ENCODE measurements at places on chromosomes 2 and 18. TPM values are rescaled to one million over a fixed set of nuclear protein-coding genes. Genes with fewer than 3 reads are reported as not detected.

GRCh38 chr2:186882511-186883071 lies 33.6 kb upstream of the ZSWIM2 start:
- no peak for DNase-seq

DNA sequence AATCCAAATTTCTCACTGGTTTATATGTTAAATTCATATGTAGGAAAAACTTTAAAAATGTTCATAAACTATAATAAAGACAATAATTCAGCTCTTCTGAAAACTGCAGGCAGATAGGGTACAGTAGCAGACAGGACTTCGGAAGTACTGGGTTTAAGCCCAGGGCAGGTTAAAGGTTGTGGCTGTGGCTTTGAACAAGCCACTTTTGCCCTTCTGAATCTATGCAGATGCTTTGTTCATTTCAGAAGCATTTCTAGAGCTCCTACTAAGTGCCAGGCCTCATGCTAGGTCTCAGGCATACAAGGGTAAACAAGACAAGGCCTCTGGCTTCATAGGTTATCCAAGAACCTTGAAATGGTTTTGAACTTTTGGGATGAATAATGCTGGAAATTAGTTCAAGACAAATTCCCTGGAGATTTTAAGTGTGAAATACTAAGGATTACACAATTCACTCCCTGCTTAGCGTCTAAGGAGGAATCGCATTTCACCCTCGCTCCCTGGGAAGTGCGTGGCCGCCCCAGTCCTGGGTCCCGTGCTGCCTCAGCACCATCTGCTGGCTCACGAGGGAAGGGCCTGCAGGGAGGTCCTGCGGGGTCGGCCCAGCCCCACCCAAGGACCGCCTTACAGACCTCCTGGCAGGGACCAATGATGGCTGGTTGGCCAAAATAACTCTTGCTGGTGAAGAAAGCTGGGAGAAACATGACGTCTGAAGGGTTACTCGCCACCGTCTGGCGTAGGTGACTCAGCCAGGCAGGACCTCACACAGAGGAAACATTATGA lies 67.7 kb upstream of the L3MBTL4 start:
- no peak for DNase-seq

DNA sequence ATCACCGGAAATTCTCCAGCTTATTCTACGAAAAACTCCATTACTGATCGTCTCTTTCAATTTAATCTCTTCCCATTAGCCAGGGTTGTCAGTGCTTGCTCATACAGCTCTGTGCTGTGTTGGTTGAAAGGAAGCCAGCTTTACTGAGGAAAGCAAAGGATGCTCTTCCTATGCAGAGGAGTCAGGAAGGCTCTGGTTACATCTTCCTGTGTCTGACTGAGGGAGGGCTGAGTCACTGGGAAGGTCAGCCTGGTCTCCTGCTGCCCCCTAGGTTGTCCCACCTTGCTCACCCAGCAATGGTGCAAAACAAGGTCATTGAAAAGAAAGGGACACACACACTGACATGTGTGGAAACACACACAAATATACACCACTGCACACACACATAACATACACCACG lies 975.6 kb downstream of the DCDC2C start:
- no peak for DNase-seq

The SIX2 gene
- total RNA-seq, result not detected

The ATP6V1B1 gene
- total RNA-seq, result not detected

Measured in CD4-positive, alpha-beta T cell (primary cell).